ENCODE measurements at places on chromosomes 2 and 18.

DNA sequence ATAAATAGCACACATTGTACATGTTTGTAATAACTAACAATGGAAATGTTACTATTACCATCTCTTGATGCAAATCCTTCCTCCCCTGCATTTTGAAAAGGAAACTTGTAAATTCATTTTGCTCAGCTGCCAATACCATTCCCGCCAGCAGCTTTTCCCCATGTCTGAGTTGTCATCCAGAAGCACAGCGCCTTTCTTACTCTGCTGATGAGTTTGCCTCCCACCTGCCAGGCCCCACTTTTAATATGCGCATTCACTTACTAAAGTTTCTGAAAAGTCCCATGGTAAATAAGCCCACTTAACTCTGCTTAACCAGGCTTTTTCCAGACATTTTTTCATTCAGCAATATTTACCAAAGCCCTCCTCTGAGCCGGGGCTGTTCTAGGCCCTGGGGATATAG lies 3.9 kb downstream of the CHST10 start:
- DNase-seq = no peak

DNA sequence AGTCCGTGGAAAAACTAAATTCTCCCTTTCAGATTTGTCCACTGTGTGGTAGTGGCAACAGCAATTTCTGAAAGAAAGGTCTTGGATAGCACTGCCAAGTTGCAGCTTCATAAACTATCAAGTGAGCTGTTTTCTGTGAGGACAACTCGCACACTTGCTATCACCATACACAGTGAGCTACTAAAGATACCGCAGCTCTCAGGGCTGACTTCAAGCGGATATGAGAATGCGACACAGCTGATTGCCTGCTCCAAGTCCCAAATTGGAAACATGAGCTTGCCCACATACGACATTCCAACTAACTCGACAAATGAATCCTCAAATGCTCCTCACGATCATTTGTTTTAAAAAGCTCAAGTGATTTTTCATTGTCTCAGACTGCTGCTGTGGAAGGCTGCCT lies 46.2 kb downstream of the E2F6 start:
- DNase-seq = no peak

GRCh38 chr2:37301408-37301807 lies 23.2 kb downstream of the PRKD3 start:
- DNase-seq = no peak

DNA sequence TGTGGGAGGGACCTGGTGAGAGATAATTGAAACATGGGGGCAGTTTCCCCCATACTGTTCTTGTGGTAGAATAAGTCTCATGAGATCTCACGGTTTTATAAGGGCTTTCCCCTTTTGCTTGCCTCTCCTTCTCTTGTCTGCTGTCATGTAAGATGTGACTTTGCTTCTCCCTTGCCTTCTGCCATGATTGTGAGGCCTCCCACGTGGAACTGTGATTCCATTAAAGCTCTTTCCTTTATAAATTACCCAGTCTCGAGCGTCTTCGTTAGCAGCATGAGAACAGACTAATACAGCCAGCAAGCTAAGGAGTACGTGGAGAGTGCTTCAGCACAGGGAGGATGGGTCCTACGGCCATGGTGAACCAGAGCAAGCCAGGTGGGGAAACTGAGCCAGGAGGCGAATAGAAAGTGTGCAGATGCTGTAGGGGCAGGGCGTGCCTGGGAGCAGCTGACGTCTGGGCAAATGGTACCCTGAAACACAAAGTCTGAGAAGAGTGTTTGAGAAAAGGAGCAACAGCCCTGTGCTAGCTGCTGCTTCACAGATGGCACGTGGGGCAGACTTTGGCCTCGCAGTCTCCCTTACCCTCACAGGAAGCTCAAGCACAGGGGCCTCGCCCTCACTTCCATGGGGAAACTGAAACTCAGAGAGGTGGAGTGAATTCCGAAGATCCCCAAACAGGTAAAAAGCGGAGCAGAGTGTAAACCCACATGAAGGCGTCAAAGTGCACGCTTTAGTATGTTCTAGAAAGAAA lies 64.2 kb downstream of the MYT1L start:
- DNase-seq = no peak

GRCh38 chr18:71939483-71939882 lies 604.7 kb downstream of the CBLN2 start:
- no peak for DNase-seq

Data from activated gamma-delta T cell treated with anti-CD3 and anti-CD28 coated beads, Interleukin-2, amount 50 U/mL, for 16 hours (primary cell).